ENCODE measurements at places on chromosomes 1 and 21.
A peak's percentile ranks its signal among the peaks of the same experiment; 100 is the strongest.

DNA sequence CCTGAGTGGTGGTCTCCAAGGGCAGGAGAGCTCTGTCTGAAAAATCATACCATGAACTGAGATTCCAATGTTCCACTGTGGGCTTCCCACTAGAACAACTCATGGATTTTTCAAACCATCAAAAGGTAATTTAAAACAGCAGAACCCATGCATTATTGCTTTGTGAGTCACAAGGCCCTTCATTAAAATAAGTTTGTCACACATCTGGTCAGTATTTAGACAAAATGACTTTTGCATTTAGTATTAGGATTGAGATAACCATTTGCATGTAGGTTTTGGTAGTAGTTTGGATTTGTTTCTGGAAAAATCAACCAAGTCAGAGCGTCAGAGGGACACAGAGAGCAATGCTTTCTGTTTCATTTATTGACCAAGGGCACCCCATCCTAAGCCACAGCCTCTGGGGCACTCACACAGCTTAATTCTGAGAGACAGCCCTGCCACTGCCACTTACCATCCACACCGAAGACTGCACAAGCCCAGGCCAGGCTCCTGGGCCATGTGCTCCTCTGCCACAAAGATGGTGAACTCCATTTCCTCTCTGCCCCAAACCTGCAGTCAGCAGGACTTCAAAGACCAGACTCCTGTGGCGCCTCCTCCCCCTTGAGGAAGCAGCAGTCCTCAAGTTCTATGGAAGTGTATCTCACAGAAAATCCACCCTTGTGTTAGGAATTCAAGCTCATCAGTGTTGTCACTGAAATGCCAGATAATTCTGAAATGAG lies 132.6 kb upstream of the DUSP10 start:
- no peak for DNase-seq

DNA sequence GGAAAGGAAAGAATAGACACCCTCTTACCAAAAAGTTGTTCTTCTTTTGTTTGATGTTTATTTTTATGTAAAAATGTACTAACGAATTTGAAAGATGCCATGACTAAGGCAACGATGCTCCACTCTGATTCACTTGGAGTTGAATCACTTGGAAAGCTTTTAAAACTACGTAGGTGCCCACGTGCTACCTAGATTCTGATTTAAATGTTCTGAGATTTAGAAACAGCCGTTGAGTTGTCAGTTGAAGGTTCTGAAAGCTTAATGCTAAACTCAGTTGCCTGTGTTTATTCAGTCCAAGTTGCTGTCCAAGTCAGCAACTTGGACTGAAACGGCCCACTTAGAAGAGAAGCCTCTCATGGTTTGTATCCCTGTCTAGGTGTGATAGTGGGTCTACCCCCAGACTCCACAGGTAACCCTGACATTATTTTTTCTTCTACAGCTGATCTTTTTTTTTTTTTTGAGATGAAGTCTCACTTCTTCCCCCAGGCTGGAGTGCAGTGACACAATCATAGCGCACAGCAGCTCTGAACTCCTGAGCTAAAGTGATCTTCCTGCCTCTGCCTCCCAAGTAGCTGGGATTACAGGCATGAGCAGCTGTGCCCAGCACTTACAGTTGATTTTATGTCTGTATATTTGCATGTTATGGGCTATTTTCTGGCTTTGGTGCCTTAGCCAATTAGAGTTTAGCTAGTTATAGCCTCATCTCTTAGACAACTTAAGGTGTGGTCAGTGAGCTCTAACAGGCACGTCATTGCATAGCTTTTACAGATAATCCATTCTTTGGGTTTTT lies 1.4 kb upstream of the VAMP4 start:
- no peak for DNase-seq

DNA sequence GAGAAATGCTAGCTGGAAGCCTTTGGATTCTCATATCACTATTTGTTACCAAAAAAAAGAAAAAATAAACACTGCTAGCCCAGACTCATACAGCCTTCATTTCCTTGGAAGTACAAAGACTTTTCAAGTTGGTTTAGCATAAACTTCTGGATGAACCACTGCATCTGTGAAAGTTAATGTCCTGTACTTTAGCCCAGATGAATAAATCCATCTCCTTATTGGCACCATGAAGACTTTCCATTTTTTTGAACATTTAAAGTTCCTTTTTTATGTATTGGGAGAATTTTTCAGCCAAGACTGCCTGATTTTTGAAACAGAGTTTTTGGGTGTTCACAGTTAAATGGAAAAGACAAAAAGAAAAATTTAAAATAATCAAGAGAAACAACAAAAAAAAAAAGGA lies 184.0 kb upstream of the C1orf87 start:
- DNase-seq, result no peak

- DNase-seq, result peak; percentile 65
Measured at GRCh38 chr1:77126307-77126706, 92.9 kb downstream of the PIGK start.

- no peak for DNase-seq
Measured at GRCh38 chr1:44301442-44301841, 53.6 kb downstream of the ERI3 start.

GRCh38 chr21:42466700-42467099 lies 29.3 kb downstream of the RSPH1 start:
- no peak for DNase-seq

- DNase-seq, result peak; percentile 36
Measured at GRCh38 chr1:199295107-199295506, 656.3 kb downstream of the PTPRC start.

GRCh38 chr21:26331205-26331980 lies 160.8 kb upstream of the APP start:
- no peak for DNase-seq

DNA sequence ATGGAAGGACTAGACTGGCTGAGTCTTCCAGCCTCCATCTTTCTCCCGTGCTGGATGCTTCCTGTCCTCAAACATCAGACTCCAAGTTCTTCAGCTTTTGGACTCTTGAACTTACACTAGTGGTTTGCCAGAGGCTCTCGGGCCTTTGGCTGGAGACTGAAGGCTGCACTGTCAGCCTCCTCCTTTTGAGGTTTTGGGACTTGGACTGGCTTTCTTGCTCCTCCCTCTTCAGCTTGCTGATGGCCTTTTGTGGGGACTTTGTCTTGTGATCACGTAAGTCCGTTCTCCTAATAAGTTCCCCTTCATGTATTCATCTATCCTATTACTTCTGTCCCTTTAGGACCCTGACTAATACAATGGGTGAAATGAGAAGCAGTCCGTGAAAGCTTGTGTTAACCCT lies 196.4 kb downstream of the KAZN start:
- DNase-seq, result no peak

DNA sequence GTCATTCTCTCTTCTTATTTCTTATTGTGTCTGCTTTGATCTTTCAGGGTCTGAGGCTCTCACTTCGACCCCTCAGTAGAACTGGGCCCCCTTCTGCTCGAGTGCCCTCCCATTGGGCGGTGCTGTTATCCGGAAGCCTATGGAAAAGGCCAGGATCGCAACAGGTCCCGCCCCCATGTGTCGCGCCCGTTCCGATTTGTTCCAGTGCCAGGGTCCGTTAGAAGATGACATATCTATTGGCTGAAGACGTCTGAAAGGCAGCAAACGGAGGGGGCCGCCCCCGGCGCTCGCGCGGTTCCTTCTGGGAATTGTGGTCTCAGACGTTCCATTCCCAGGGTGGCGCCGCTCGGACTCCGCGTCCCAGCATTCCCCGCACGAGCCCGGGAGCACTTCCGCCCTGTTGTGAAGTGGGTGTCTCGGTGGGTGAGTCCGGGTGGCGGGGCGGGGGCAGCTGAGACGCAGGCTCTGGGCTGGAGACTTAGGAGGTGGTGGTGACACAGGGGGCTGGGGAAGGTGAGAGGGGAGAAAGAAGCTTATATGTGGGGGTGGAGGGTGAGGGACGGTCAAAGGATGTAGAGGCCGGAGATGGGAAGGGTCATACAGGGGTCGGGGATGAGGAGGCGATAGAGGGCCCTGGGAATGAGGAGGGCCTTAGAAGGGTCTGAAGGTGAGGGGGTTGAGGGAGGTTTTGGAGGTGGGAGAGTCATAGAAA lies at the start of gene ZSCAN20:
Gene ZSCAN20, plus strand, starts transcription at position 377 of the 712 bp plus-strand sequence. CDS start 6,644 bp downstream, outside the sequence.
- DNase-seq, result peak; percentile 97

Measured in SK-N-DZ (cell line).